Left cardiac atrium (tissue), 4 donors: ENCODE measurements at places on chromosomes 16 and 17. TPM values are rescaled to one million over a fixed set of nuclear protein-coding genes. Genes with fewer than 3 reads are reported as not detected.

- DNase-seq = no peak
Measured at GRCh38 chr17:82151106-82151957, 53.3 kb upstream of the FASN start.

DNA sequence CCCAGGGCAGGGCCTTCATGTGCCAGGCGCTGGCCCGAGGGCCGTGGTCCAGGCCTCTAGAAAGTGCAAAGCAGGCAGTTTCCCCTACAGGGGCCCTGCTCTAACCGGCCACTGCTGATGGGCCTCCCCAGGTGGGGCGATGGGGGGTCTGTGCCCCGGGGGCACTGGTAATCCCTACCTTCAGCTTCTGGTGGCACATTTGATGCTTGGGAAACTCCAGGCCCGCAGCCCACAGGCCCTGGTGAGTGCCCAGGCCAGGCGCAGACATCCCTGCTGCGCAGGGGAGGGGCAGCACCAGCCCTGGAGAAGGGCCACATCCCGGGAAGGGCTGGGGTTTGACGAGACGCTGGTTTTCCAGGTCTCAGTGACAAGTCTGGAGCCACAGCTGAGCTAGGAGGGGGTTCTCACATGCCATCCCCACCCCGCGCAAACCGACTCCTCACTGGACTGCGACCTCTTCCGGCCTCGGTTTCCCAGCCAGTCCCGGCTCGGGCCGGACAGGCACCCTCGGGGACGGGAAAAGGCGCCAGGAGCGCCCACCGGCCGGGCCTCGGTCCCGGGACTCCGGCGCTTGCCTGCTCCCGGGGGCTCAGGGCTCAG lies 1.6 kb downstream of the DOC2B start:
- DNase-seq = no peak

TEX19 gene
- not detected for total RNA-seq

- DNase-seq = no peak
Measured at GRCh38 chr16:57028086-57028485, 38.7 kb downstream of the NLRC5 start.

ARL5C gene
- total RNA-seq = not detected

NGFR gene
- total RNA-seq = 13.7 TPM

- DNase-seq = peak; percentile 72
Measured at GRCh38 chr17:64028874-64029464, 8.5 kb upstream of the ICAM2 start.

DNA sequence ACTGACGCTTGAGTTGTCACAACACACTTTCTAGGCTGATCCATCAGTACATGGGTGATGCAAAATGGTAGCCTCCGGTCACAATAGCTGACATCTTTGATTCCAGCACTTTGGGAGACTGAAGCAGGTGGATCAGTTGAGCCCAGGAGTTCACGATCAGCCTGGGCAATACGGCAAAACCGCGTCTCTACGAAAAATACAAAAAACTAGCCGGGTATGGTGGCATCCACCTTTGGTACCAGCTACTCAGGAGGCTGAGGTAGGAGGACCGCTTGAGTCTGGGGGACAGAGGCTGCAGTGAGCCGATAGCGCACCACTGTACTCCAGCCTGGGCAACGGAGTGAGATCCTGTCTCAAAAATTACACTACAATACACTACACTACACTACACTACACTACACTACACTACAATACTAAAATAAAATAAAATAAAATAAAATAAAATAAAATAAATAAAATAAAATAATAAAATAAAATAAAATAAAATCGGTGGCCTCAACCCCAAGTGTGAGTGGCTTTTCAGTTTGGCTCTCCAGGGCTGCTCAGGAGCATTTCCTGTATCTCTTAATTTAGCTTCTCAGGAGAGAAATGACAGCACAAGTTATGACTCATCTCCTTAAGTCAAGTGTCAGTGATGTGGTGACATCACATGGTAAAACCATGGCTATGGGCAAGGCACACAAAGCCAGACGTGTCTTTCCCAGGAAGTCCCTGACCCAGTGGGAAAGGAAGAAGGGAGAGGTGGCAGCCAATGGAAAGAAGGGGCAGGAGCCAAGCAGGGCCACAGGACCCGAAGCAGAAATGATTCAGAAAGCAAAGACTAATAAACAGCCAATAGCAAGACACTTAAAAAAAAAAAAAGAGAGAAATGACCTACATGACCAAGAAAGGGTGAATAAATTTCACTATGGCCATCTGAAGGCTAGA lies 75.3 kb upstream of the TBC1D3K start:
- no peak for DNase-seq

ZNF286A gene
- 12.7 TPM for total RNA-seq

- DNase-seq = no peak
Measured at GRCh38 chr17:8949061-8949661, 16.3 kb downstream of the PIK3R5 start.

TPSAB1 gene
- 17.3 TPM for total RNA-seq

GRCh38 chr17:79024901-79025737 lies 1.1 kb downstream of the C1QTNF1 start:
- DNase-seq = peak; percentile 73

DNA sequence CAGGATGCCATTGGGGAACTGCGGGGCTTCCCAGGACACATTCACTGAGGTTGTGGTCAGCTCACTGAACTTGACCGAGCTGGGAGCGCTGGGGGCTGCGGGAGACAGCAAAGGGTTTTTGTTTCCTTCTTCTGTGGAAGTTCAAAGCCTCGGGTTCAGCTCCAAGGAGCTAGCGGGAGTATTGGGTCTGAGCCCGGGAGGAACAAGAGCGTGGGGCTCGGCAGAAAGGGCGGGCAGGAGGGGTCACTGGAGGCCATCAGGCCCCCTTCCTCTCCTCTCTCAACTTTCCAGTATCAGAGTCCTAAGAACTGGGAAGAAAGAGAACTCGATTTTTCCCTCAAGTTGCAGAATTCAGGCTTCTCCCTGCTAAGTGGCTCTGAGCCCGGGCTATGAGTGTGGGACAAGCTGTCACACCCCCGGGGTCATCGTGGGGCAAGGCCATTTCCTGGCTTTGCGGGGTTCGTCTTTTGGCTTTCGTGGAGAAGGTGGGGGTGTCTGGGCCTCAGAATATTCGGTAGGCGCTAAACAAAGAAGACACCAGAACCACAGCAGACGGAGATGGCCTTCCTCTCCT lies 53.6 kb upstream of the CDC42EP4 start:
- peak; percentile 53 for DNase-seq

MCRIP1 gene
- total RNA-seq = 83.9 TPM

GRCh38 chr16:58882292-58882691 lies 148.2 kb upstream of the GOT2 start:
- no peak for DNase-seq

- no peak for DNase-seq
Measured at GRCh38 chr16:30488764-30489605, 16.4 kb downstream of the ITGAL start.

DNA sequence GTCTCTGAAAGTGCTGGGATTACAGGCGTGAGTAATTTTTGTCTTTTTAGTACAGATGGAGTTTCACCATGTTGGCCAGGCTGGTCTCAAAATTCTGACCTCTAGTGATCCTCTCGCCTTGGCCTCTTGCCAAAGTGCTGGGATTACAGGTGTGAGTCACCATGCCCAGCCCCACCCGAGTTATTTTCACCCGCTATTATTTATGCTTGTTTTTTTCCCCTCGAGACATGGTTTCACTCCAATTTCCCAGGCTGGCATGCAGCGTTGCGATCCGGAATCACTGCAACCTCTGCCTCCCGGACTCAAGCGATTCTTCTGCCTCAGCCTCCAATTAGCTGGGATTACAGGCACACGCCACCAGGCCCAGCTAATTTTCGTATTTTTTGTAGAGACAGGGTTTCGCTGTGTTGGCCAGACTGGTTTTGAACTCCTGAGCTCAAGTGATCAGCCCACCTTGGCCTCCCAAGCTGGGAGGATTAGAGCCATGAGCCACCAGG lies 9.2 kb downstream of the RPL23 start:
- peak; percentile 44 for DNase-seq

DNA sequence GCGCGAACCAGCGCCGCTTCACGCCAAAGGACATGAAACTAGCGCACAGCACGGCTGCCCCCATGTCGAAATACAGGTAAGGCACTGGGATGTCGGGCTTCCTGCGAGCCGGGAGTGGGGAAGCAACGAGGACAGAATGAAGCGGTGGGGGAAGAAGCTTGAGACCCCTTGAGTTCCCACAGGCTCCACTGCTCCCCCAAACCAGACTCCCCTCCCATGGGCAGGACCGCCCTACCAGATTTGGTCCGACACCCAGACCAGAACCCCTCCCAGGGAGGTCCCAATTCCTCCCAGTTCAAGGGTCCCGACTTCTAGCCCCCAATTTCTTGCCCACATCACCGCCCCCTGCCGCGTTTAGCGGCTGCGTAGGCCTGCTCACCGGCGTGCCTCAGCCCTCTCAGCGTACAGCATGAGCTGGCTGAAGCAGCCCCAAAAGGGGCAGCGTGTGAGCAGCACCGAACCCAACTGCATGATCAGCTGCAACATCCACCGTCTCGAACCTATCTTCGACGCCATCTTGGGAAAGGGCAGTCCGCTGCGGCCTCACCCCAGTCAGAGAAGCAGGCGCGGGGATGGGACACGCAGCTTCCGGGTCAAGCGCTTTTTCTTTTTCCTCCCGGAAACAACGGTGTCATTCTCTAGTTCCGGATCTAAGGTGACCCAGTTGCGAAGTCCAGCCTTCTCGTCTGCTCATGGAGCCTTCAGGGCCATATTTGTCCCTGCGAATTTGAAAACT lies at the start of gene TMEM101:
Gene TMEM101 (minus strand): TSS at position 527 of the 736 bp plus-strand sequence. CDS start 11 bp downstream, at position 516.
- DNase-seq = peak; percentile 92

RNF43 gene
- total RNA-seq = 4.7 TPM

DNA sequence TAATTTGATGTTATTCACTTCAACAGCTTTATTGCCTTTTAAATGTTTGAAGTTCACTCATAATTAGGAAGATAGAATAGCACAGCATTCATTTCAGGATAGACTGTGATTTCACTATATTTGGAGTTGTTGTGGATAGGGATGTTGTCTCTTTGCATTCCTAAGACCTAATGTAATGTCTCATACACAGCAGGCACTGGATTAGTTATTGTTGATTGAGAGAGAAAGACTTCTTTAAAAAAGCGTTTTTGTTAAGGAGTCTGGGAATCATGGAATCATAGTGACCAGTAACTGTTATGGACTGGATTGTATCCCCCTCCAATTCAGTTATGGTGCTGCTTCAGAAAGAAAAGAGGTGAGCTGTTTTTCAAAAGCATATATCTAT lies 122.0 kb downstream of the USP22 start:
- DNase-seq = no peak

DNA sequence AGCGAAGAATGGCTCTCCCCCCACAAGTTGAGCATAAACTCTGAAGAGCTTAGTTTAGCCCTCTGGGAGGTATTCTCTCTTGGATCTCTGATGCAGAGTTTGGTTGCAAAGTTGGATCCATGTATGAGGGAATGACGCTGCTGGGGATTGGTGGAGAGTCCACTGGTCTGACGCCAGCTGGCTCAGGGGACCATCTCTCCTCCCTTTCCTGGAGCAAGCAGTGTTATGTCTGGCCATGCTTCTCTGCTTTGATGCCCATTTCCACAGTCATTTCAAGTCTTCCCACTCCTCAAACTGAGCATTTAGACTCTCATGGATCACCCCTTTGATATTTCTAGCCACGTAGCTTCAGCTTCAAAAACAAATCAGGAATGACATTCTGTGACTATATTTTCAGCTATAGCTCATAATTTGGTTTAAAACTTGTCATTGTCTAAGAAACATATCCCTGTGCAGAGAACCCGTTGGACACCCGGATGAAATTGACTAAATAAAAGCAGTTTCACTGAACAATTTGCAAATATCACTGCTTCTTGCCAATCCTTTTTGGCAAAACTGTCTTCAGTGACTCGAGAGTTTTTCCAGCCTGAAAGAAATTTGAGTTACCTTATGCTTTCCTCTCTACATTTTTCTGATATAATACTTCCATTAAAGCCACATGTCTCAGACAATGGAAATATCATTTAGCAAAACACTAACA lies 193.4 kb upstream of the CDH11 start:
- peak; percentile 82 for DNase-seq

GRCh38 chr17:82944990-82945389 lies 105.2 kb upstream of the ZNF750 start:
- no peak for DNase-seq

GRCh38 chr16:72256398-72257066 lies 84.6 kb upstream of the PMFBP1 start:
- no peak for DNase-seq

GRCh38 chr17:4506892-4507291 lies 8.2 kb downstream of the SPNS2 start:
- DNase-seq = no peak

DNA sequence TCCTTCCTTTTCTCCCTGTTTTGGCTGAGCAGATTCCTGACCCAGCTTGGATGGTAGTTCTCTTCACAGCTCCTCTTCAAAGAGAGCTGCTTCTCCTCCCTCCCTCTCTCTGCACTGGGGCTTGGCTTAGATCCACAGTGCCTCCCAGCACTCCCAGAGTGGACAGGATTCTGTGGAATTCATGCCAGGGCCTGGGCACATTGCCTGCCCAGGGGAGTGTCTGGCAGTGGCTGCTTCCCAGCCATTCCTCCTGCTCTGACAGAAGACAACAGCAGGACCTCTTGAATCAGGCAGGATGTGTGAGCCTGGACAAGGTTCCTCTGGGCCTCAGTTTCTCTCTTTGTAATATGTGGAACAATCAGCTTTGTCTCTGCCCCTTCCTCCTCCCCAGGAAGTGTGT lies 4.5 kb upstream of the MMP28 start:
- DNase-seq = peak; percentile 80

GRCh38 chr16:79434092-79434491 lies 166.4 kb downstream of the MAF start:
- no peak for DNase-seq

DNA sequence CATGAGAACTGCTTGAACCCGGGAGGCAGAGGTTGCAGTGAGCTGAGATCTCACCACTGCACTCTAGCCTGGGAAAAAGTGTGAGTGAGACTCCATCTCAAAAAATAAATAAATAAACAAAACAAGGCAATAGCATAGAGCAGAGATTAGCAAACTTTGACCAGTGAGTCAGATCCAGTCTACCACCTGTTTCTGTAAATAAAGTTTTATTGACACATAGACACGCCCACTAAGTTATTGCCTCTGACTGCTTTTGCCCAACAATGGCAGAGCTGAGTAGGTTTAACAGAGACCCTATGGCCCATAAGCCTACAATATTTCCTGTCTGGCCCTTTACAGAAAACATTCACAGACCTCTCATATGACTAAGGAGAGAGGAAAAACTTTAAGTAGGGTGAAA lies 44.3 kb downstream of the XYLT1 start:
- no peak for DNase-seq

- no peak for DNase-seq
Measured at GRCh38 chr17:34024806-34025551, 230.1 kb upstream of the CCL2 start.

- DNase-seq = no peak
Measured at GRCh38 chr17:30549864-30550511, 72.8 kb downstream of the GOSR1 start.

PSMB3 gene
- total RNA-seq = 139 TPM

- no peak for DNase-seq
Measured at GRCh38 chr16:56737539-56737938, 7.6 kb downstream of the NUP93 start.
